ENCODE measurements at places on chromosomes 1 and 21. TPM values are rescaled to one million over a fixed set of nuclear protein-coding genes. Genes with fewer than 3 reads are reported as not detected.
A peak's percentile ranks its signal among the peaks of the same experiment; 100 is the strongest.

DNA sequence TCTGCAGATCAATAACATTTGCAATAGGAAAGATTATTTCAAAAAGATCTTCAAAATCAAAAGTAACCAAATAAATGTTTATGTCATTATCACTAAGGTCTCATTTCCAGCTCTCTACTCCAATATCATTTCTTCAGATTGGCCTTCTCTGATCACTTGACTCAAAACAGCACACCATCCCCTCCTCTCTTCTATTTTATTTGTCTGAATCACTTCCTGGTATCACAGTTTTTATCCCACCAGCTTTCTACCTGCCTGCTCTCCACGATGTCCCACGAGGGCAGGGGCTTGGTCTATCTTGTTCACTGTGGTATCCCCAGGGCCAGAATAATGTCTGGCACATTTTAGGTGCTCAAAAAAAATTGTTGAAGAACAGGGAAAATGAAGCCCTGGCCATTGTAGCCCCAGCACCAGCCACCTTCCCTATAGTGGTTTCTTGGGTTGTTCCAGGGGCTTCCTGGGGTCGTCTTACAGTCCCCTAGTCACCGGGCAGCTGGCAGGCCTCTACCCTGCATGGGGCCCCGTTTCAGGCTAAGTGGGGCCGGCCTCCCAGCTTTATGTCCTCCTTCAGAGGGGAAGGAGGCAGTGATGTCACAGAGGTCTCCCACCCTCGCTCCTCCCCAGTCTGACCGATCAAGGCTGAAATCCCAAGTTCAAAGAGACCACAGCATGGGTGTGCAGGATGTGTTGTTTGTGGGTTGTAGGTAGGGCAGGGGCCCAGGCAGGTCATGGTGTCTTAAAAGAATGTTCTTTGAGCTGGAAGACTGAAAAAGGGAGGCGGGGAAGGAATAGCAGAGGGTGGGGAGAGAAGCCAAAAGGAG lies 3.5 kb upstream of the PADI1 start:
- peaks cover 13% of the 10 kb centered on the region for H3K27me3 ChIP-seq
- peaks cover 45% of the 10 kb centered on the region for H3K4me1 ChIP-seq
- H3K4me3 ChIP-seq, result peak overlapping the region; percentile 40
- DNase-seq, result peak; percentile 47
- peak overlapping the region; percentile 70 for H3K27ac ChIP-seq

DNA sequence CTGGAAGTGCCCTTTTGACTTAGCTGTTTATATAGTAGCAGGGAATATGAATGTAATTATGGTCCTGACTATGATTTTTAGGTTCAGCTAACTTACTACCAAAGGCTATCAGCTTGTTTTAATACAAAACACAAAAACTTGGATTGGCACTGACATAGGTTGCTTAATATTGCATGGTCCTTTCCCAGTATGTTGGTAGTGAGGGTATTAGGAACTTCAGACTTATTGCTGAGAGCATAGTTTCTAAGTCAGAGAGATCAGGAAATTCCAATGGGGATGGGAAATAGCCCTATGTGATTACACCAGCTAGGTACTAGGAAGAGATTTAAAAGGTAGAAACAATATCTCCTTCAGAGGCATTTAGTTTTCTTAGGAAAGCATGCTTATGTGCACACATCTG lies 7.7 kb downstream of the ARID1A start:
- H3K4me1 ChIP-seq, result peaks cover 31% of the 10 kb centered on the region
- H3K4me3 ChIP-seq, result no peak overlapping the region
- H3K27me3 ChIP-seq, result no peaks in the 10 kb centered on the region
- no peak overlapping the region for H3K27ac ChIP-seq
- no peak for DNase-seq

DNA sequence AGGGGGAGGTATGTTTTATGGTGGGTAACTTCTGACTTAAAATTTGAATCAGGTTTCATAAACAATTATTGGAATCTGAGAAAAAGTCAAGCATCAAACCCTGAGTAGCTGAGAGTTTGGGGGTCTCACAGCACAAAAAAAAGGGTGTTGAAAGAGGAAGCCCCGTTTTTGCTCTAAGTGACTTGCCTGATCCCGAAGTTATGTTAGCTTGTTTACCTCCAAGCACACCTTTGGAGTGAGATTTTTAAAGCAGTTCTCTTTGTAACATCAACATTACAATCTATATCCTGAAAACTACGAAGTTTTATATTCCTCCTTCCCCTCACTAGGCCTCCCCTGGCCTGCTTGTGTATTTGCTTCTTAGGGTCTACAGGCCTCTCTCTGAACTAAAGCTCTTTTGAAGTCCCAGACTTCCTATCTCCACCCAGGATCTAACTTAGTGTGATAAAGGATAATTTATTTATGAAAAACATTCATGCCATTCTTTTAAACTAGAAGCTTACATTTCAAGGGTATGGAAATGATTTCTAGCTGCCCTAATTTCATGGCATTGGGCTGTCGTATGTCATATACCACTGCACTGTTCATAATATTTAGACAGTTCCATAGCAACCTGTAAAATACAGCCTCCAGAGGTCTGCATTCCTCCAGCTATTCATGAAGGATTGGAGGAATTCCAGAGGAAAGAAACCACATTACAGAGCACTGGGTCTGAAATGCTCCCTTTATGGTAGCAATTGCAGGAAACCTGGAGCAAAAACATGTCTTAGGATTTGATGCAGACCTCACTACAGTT lies 36.1 kb upstream of the RGS1 start:
- H3K27me3 ChIP-seq, result no peaks in the 10 kb centered on the region
- H3K4me3 ChIP-seq, result peak overlapping the region; percentile 4
- DNase-seq, result no peak
- peak overlapping the region; percentile 76 for H3K27ac ChIP-seq
- peaks cover 41% of the 10 kb centered on the region for H3K4me1 ChIP-seq

OR2M2 gene
- total RNA-seq, result not detected

DNA sequence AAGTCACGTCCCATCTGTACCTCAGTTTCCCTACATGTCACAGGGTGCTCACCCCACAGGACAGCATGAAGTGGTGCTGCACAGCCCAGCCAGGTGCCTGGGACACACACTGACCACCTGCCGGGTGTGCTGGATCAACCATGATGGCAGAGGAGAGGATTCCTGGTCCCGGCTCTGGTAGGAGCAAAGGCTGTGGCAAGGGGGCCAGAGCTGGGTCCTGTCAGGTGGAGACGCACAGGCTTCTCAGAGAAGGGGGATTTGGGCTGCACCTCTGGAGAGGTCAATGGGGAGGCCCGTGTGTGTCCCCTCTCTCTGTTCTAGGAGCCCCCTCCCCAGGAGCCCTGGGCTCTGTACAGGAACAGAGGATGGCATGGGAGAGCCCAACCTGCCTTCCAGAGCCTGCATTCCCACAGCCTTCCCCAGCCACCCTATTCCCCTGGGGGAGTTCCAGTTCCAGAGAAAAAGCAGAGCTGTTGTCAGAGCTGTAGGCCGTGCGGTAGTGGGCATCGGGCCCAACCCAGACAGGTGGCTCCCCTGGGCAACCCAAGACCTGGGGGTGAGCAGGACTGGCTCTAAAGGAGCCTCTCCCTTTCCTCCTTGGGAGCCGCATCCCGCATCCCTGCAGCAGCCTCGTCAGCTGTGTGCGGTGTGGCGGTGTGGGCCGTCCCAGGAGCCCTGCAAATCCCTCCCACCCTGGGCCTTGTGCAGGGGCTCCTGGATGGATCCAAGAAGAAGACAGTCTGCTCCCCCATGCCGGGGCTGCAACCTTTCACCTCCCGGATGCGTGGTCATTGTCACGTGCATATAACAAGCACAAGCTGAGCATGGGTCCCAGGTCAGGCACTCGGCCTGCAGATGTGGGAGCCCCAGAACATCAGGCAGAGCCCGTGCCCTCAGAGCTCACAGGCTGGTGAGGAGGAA lies 2.9 kb upstream of the TFF3 start:
- peaks cover 5% of the 10 kb centered on the region for H3K4me1 ChIP-seq
- DNase-seq, result no peak
- no peak overlapping the region for H3K4me3 ChIP-seq
- no peak overlapping the region for H3K27ac ChIP-seq
- no peaks in the 10 kb centered on the region for H3K36me3 ChIP-seq

- no peaks in the 10 kb centered on the region for H3K27me3 ChIP-seq
- no peak overlapping the region for H3K4me3 ChIP-seq
- no peak overlapping the region for H3K27ac ChIP-seq
Measured at GRCh38 chr21:45091550-45092322, 17.4 kb downstream of the ADARB1 start.

GRCh38 chr1:244224487-244225430 lies 173.7 kb downstream of the ZBTB18 start:
- no peak overlapping the region for H3K27ac ChIP-seq
- DNase-seq, result no peak
- no peak overlapping the region for H3K4me3 ChIP-seq
- H3K36me3 ChIP-seq, result no peaks in the 10 kb centered on the region
- H3K4me1 ChIP-seq, result no peaks in the 10 kb centered on the region

RAB7B gene
- total RNA-seq, result not detected

- H3K27ac ChIP-seq, result no peak overlapping the region
- H3K4me1 ChIP-seq, result peaks cover 3% of the 10 kb centered on the region
- H3K4me3 ChIP-seq, result no peak overlapping the region
Measured at GRCh38 chr1:43853161-43853921, 80.3 kb upstream of the ARTN start.

NGF gene
- not detected for total RNA-seq

DNA sequence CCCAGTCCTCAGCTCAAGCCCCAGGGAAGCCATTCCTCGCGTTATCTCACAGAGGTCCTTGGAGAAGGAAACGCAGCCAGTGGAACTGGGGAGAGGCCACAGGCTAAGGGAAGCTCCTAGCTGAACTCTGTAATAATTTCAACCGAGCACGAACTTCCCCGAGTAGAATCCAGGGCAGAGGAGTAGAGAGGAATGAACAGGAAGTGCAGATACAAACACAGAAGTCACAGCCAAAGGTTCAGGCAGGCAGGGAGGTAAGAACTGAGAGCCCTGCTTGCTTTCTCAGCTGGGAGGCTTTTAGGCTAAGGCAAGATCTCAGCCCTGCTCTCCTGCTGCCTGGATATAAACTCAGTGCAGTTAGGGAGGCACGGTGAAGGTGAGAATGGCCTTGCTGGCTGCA lies 23.7 kb downstream of the WARS2 start:
- H3K27me3 ChIP-seq, result no peaks in the 10 kb centered on the region
- H3K4me1 ChIP-seq, result no peaks in the 10 kb centered on the region
- H3K4me3 ChIP-seq, result no peak overlapping the region
- no peak for DNase-seq
- peaks cover 40% of the 10 kb centered on the region for H3K36me3 ChIP-seq

CASQ2 gene
- not detected for total RNA-seq

DNA sequence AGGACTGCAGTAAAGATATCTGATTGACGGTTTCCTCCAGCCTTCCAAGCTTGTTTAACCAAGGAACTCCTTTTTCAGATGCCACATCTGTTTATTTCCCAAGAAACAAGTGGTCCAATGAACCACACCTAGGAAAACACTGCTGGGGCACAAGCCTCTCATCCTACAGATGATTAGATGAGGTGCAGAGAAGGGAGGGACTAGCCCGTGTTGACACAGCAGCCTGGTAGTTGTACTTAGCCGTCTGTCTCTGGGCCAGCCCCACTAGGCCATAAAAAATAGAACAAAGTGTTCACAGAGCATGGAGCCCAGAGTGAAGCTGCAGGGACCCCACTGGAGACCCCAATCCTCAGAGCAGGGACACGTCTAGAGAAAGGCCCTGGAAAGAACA lies 32.1 kb downstream of the LRP8 start:
- H3K27me3 ChIP-seq, result no peaks in the 10 kb centered on the region
- no peak overlapping the region for H3K4me3 ChIP-seq
- DNase-seq, result no peak
- H3K27ac ChIP-seq, result no peak overlapping the region
- H3K4me1 ChIP-seq, result peaks cover 34% of the 10 kb centered on the region
- H3K36me3 ChIP-seq, result peaks cover 6% of the 10 kb centered on the region

LCE2B gene
- total RNA-seq, result not detected

VANGL2 gene
- total RNA-seq, result 0.12 TPM

PLA2G2F gene
- not detected for total RNA-seq

DNA sequence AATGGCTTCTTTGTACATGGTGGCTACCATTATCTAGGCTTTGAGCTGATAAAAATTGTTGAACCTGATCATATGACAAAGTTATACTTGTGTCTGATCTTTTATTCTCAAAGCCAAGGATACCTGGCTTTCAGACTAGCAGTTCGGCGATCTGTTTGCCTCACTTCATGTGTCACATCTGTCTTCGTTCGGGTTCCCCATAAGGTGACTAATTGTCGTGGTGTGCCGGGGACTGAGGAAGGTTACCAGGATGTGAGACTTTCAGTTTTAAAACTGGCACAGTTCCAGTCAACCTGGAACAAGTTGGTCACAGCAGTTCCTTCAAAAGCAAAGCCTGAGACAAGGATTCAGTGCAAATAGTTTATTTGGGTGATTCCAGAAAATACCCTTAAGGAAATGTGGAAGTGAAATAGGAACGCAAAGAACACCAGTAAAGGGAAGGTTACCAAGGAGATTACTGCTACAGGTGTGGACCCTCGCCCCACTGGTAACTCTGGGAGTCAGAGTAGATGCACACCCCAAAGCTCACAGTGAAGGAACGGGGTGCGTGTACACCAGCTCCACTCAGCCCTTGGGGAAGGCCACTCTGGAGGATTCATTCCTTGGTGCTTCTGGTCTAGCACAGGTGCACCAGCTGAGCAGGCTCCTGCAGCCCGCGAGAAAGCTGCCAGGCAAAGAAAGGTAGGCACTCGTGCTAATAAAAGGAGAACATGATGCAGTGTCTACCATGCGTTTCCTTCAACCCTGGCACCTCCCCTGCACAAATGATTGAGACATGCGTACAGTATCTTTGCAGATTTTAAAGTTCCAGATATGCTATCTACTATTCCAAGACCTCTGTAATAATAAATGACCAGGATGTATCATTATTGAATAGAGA lies 69.0 kb downstream of the VWA5B1 start:
- no peaks in the 10 kb centered on the region for H3K36me3 ChIP-seq
- H3K27me3 ChIP-seq, result peaks cover 60% of the 10 kb centered on the region
- H3K4me3 ChIP-seq, result no peak overlapping the region

- H3K4me3 ChIP-seq, result no peak overlapping the region
- peaks cover 17% of the 10 kb centered on the region for H3K4me1 ChIP-seq
- no peak overlapping the region for H3K27ac ChIP-seq
- no peak for DNase-seq
- H3K27me3 ChIP-seq, result no peaks in the 10 kb centered on the region
Measured at GRCh38 chr1:201059401-201059800, 35.9 kb upstream of the KIF21B start.

GRCh38 chr1:39969048-39969447 lies 14.1 kb downstream of the MFSD2A start:
- no peak for DNase-seq
- H3K36me3 ChIP-seq, result peaks cover 29% of the 10 kb centered on the region
- H3K27ac ChIP-seq, result no peak overlapping the region
- no peak overlapping the region for H3K4me3 ChIP-seq

DNA sequence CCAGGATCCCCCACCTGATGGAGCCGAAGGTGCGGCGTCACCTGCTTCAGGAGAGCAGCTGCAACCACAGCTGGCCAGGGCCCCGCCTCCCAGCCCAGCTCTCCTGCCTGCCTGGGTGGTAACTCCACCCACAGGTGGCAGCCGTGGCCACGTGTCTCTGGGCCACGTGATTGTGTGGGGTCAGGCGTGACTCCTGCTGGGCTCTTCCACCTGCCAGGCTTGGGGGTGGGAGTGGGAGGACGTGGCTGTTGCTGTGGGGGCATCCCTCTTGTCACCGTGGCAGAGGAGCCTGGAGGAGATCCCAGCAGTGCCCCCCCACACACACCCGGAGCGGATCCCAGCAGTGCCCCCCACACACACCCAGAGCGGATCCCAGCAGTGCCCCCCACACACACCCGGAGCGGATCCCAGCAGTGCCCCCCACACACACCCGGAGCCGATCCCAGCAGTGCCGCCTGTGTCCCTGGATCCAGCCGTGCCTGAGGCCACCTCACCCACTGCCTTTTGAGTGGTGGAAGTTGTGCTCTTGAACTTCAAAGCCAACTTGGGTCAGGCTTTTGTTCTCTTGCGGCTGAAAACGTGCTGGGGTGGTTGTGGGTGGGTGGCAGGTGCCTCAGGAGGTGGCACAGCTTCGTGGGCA lies 32.2 kb downstream of the POFUT2 start:
- no peaks in the 10 kb centered on the region for H3K4me1 ChIP-seq
- no peaks in the 10 kb centered on the region for H3K36me3 ChIP-seq
- H3K27me3 ChIP-seq, result peaks cover 6% of the 10 kb centered on the region
- H3K27ac ChIP-seq, result no peak overlapping the region
